ENCODE measurements at places on chromosomes 5 and 9.

GRCh38 chr5:74956278-74956677 is 90.1 kb upstream of the FAM169A start:
- DNase-seq, result no peak

GRCh38 chr5:140347360-140347759 is 957 bp upstream of the HBEGF start:
- DNase-seq, result no peak

DNA sequence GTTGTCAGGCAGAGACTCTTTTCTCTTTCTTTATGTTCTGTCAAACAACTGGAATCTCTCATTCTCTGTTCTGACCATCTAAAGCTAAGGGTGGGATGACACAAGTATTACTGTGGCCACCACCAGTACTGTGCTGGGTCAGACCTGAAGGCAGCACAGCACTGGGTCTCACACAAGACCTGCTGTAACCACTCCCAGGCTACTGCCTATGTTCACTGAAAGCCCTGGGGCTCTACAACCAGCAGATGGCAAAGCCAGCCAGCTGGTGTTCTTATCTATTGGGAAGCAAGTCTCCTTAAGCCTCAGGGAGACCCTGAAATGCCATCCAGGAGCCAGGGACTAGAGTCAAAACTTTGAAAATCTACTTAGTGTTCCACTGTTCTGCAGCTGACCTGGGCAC is 189.5 kb downstream of the SLCO4C1 start:
- no peak for DNase-seq

DNA sequence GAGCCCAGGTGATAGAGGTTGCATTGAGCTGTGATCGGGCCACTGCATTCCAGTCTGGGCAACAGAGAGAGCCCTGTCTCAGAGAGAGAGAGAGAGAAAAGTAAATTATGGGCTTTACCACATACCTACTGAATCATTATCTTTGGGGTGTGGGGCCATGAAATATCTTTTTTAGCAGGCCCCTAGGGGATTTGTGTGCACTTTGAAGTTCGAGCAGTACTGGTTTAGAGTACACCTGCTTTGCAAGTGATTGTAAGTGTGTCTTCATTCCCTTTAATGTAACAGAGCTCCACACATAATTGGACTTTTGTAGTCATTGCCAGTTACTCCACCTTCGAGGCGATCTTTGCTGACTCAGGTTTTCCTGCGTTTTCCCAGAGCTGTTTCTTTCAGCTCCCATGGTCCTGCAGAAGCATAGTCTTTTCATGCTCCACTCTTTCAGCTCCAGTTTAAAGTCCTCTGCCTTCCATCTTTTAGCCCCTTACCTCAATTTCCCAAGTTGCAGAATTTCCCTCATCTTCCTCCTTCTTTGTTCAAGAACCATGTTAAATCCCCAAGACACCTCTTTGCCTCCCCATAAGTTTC is 24.0 kb upstream of the FRMPD1 start:
- no peak for DNase-seq

DNA sequence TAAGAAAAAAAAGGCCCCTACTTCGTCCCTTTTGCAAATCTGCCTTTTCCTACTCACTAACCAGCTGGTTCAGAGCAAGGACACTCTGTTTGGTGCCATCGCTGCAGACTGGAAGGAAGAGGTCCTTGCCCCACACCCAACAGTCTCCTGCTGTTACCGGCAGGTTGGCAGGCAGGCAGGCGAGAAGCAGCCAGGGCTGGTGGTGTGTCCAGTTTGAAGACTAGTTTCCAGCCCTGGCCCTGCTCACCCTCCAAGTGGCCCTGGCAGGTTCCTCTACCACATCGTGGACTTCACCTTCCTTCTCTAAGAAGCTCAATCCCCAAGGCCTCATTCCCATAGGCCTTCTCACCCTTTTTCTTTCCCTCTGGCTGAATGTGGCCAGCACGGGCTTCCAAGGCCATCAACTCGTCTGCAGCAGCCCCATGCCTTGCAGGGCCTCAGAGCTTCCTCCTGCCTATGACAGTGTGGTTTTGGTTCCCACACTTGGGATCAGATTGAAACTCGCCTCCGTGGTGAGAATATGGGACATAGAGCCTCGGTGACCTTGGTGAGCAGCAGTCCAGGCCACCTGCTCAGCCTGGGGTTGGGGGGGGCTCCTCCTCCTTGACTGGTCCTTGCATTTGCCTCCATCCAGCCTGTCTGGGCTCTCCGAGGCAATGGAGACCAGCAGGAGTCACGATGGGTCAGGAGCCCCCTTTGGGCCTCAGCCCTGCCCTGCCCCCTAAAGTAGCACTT is 22.9 kb downstream of the TGFBI start:
- no peak for DNase-seq

- DNase-seq, result no peak
Measured at GRCh38 chr5:76143884-76144283, 60.7 kb downstream of the SV2C start.

GRCh38 chr5:165263536-165263935 is 1758.1 kb downstream of the MAT2B start:
- no peak for DNase-seq

GRCh38 chr9:37198831-37199230 is 78.5 kb downstream of the ZCCHC7 start:
- no peak for DNase-seq

- no peak for DNase-seq
Measured at GRCh38 chr9:117365438-117365837, 49.4 kb downstream of the ASTN2 start.

Measured in activated T-cell treated with anti-CD3 and anti-CD28 coated beads, Interleukin-2, amount 50 U/mL, for 48 hours (primary cell).